ENCODE measurements at places on chromosomes 2 and 18.

DNA sequence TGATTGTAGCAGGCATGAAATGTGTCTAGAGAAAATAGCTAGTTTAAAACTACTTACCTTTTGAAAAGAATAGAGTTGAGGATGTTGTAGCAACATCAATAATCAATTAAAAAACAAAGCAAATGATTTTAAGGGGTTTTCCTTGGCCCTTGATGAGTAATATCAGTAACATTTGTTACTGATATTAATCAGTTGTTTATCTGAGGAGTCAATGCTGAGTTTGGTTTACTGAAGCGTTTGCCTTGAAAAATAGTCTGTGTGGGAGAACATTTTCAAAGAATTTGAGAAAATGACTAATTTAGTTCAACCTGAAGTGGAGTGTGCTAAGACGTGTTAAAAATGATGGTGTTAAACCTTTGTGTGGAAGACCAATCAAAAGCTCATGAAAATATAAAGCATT, 9.3 kb downstream of the PTH2R start:
- no peak for DNase-seq

DNA sequence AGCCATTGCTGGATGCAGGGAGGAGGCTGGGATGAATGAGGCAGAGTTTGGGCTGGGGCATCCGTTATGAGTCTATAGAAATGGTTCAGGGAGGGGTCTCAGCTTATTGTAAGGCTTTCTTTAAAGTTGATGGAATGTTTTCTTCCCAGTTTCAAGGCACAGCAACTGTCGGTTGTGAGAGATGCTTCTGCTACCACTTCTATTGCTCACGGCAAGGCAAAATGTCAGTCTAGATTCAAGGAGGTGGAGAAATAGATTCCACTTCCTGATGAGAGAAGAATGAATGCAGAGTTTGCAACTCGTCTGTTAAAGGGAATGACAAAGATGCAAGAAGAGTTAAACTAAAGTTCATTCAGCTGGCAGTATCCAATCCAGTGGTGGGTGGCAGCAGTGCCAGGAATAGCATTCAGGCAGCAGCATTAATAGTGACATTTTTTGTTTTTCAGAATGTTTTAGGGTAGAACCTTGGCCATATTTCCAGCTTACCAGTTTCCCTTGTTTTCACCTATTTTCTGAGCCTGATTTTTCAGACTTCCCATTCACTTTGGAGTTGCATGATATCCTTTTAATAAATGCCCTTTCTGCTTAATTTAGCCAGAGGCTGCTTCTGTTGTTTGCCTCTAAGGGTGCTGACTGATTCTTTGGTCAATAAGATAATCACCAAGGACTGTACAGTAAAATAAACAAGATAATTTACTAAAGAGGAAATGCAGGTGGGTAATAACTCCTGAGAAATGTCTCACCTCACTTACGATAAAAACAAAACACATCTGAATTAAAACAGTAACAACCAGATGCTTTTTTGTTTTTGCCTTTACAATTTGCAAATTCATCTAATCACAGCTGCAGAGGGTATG, 138.4 kb downstream of the RPIA start:
- no peak for DNase-seq

DNA sequence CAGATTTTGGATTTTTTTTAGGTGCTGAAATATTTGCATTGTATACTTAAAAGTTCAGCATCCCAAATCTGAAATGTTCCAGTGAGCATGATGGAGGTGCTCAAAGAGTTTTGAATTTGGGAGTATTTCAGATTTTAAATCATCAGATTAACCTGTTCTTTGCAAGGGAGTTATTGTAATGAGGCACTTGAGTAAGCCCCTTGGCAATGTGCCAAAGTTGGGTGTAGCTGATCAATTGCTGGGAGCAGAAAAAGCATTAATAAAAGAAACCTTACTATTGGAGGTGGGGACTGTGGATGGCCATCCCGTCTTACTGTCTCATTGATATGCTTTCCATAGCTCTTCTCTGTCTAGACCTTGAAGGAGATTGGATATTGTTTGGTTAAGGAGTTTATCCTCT, 28.3 kb downstream of the MALT1 start:
- no peak for DNase-seq

DNA sequence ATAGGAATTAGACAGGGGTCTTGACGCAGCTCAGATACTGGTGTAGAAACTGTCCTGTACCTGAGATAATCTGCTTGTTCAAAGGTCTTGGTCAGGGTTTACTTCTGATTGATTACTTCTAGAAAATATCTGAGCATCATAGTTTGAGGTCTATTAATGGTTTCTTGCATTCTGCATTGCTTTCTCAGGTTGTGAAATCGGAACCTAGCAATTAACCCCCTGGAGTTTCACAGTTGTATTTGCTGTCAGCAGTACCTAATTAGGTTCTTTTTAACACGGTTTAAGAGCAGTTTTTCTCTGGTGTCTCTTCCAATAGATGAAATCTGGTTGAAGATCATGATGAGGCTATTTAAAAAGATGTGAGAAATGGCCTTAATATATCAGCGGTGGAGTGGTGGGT, 428.6 kb upstream of the SYT4 start:
- no peak for DNase-seq

DNA sequence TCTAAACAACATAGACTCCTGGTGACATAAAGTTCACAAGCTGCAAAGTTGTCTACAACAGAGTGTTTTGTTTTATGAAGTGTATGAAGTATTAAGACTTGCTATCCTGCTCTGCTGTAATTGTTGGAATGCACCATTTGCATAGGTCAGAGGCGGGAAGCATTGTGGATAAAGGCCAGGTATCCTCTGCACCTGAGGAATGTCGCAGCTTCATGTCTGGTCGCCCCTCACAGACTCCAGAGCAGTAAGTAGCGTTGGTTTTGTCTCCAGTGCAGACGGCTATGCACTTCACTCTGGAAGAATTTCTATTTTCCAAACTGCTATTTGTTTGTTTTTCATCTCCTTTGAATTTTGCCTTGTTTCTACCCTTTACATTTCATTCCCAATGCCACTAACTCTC, 63.1 kb downstream of the UNC80 start:
- no peak for DNase-seq

DNA sequence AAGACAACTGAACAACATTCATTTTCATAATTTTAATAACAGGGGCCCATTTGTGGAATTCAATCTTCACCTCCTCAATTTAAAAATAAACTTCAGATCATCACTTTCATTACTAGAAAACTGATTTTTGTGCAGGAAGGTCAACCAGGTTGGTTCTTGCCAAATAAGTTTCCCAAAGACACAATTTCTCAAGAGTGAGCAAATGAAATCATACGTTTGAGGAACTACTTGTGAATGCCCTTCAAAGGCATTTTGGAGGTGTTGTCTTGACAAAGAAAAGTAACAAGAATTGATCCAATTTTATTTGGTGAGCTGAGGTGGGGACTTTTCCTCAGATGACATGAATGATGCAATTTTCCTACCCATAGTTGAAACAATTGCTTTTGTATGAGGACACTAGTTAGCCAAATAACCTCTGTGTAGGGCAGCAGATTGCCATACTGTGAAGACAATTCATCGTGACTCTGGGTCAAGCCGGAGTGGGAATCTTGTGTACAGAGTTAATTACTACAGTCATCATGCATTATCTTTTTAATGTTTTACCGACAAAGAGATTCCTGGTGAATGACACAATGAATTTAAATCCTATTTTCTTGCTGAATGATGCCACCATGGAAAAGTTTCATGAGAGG, 121.8 kb downstream of the TGFA start:
- no peak for DNase-seq

DNA sequence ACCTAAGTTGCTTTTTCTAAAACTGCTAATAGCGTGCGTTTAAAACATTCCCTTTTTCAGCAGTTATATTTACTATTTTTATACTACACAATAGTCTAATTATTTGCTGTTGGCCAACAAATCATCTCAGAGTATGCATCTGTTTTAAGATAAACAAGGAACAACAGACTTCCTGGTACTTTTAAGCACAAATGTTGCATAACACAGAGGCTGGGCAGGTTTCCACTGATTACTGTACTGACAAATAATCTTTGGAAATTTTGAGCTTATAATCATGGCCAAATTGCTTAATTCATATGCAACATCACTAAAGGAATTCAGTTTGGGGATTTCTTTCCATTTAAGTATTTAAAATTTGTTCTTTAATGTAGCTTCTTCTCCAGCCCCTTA, 737.4 kb upstream of the SALL3 start:
- no peak for DNase-seq

DNA sequence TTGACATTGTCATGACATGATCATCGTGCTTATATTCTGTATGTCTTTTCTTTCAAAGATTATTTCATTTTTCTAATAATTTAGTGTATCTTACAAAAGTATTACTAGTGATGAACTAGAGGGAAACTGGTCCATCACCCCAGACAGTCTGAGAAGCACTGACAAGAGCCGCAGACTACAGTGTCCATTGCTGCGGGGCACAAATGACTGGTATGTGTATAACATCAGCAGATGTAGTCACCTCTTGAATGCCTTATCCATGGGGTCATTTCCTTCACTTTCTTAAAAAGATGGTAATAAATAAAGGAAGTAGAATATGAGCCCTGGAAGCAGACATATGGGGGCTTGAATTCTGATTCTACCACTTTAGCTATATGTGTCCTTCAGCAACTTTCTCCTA, 29.6 kb downstream of the NEMP2 start:
- DNase-seq = no peak

DNA sequence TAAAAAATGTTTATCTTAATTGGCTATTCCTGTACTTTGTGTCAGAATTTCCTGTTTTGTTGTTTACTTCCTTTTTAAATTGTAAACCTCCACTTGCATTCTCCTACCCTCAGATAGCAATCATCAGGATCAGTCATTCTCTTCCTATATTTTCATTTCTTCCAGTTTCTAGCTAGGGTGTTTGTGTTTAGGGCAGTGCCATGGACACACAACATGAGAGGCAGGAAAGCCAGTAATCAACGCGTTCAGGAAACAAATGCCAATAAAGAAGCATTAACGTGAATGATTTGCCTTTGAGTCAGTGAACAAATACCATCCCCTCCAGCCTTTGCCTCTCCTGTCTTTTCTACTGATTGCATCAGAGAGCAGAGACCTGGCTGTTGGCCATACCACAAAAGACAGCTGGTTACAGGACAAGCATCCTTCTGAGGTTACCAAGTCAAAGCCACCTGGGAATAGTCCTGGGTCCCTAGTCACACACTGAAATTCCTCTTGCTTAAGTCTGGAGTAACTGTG, 56.7 kb upstream of the FHL2 start:
- peak; percentile 99 for DNase-seq

- no peak for DNase-seq
Observed at GRCh38 chr2:153213022-153213421, 265.5 kb downstream of the RPRM start.

GRCh38 chr2:58336416-58336815, 95.3 kb upstream of the FANCL start:
- DNase-seq = no peak

DNA sequence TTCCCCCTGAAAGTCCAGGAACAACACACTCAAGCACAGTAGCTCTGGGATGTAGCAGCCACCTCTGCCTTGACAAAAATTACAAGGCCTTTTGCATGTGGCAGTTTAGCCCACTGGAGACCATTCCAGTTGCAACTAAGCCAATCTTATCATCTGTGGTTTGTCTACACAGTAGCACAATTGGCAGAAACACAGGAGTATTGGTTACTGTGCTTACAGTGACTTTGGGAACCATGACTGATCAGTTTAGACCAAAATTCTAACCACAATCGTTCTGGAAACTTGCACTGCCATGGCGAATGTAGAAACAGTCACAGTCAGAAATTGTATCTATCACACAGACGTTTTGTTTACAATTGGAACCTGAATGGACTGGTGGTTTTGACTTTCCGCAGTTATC, 403.7 kb upstream of the MEIS1 start:
- DNase-seq = peak; percentile 4

GRCh38 chr2:239787538-239788050, 237.5 kb downstream of the NDUFA10 start:
- no peak for DNase-seq

DNA sequence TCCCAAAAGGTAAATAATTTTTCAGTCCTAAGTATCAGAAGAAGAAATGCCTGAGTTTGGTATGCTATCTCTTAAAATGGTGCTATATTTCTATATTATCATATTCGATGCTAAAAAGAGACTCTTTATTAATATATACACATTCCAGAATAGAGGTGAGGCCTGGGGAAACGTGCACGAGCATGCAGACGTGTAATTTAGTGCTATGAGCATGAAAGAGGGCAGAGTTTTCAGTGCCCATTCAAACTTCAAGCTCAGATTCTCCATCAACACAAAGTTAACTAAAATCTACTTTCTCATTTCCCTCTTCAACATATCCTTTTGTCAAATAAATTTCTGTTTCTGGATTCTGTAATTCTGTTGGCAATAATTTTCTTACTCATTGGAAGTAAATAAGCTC, 5.7 kb upstream of the COBLL1 start:
- DNase-seq = no peak

DNA sequence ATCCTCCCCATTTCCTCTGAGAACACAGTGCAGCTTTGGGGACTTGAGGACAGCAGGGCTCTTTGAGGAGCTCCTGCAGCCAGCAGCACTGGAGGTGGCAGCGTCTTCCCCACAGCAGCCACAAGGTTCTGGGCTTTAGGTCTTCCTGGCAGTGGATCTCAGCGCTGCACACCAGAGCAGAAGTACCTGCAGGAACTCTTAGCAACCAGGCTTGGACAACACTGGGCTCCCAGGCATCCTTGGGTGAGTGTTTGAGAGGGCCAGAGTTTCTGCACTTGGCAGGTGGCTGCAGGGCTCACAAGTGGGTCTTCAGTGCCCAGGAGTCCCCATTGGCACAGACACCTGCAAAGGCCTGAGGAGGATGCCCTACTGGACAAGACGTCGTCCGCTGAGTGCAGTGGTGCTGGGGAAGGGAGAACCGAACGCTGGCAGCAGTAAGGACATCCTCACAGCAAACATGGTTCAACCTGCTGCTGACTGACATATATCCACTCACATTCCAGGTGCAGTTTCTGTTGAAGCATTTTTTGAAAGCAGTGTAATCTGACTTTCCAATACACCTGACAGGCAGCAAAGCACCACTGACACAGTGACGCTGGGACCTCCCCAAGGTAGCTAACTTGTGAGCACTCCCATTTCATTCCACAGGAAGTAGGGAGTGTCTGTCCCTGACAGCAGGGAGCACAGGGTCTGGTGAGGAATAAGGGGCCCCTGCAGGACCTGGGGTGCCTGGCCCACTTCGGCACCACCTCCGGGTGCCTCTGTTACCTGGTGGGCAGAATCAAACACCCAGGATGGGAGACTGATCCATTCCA, 149.9 kb upstream of the COPS8 start:
- no peak for DNase-seq

DNA sequence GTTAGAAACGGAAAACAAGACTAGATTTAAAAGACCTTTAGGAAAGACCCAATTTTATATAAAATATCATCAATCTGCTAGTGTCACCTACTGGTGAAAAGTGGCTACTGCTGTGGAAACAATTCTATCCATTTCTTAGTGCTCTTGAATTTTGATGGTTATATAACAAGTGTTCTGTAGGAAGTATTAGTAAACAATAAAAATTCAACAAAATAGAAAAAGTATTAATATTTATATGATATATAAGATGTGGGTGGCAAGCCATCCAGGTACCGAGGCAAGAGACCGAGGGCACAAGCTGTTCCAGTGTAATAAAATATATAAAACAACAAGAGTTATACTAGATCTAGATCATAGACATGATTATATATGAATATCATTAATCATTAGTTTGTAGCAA, 6.2 kb upstream of the TMEM87B start:
- DNase-seq = peak; percentile 78

GRCh38 chr18:8290435-8290834, 318.8 kb upstream of the RAB12 start:
- no peak for DNase-seq

GRCh38 chr2:37947306-37947705, 22.2 kb downstream of the RMDN2 start:
- DNase-seq = no peak

- no peak for DNase-seq
Observed at GRCh38 chr2:170090229-170090628, 87.7 kb upstream of the MYO3B start.

GRCh38 chr2:216465579-216466195, 33.0 kb upstream of the RPL37A start:
- DNase-seq = no peak

Measured in astrocyte of the spinal cord (primary cell).